ENCODE measurements at places on chromosomes 5 and 9.

- no peak for DNase-seq
Observed at GRCh38 chr9:113746486-113746885, 129.6 kb upstream of the ZNF618 start.

- no peak for DNase-seq
Observed at GRCh38 chr9:72983512-72984225, 30.8 kb upstream of the ALDH1A1 start.

- DNase-seq: no peak
Observed at GRCh38 chr5:96207420-96207819, 225.6 kb downstream of the PCSK1 start.

DNA sequence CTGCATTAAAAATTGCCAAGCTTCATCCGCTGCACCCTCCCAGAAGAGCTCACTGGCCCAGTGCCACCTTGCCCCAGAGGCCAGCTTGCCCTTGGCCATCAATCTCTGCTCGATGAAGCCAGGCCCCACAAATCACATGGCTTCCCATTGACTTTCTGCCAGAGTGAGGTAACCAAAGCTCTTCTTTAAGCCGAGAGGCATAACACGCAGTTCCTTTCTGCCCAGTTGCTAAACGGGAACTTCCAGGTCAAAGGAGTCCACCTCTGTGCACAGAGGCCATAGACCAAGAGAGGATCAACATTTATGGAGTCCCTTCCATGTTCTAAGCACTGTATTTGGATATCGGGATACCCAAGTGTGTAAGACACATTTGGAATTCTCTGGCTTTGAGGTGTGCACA lies 208.8 kb downstream of the KIF4B start:
- no peak for DNase-seq

- no peak for DNase-seq
Observed at GRCh38 chr9:131252120-131252519, 24.2 kb downstream of the FAM78A start.
